ENCODE measurements at places on chromosomes 6 and 20. TPM values are rescaled to one million over a fixed set of nuclear protein-coding genes. Genes with fewer than 3 reads are reported as not detected.

DNA sequence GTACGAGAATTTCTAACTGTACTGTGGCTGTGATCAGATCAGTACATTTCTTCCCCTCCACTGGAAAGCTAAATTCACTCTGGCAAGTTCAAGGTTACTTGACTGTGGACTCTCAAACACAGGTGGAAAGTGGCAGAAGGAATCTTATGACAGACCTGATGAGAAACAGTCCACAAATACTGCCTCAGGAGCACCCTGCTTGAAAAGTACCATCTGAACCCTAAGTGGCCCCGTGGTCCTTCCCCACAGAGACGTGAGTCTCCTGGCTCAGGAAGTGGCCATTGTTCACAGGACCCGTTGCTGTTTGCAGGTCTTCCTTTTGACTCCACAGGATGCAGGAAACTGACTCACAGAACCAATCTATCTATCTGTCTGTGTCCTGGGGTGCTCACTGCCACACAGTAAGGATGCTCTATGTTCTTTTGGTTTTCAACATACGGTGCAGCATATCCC lies 47.5 kb upstream of the NHSL1 start:
- no peak for DNase-seq

FBXL4 gene
- total RNA-seq = 5.3 TPM

DEFB132 gene
- not detected for total RNA-seq

DNA sequence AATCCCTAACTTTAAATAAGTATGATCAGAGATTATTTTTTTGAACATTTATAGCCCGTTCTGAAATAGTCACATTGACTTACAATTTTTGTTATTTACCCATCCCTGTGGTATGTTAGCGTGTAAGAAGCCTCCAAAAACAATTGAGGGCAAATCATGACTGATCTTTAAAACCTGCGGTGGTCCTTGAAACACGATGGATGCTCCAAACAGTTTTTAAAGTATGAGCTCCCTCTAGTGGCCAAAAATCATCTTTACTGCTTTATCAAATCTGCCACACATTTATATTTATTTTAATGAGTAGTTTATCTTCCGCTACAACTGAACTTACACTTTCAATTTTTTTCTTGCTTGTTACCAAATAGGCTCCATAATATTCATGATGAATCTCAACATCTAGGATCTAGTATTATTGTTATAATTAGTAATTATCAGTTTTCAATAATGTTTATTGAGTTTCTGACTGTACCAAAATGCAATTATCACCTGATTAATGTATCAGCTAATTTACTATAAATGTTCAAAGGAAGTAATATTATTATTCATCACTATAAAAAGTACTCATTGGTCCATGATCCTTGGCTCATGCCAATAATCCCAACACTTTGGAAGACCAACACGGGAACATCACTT lies 52.2 kb downstream of the MARCKS start:
- no peak for DNase-seq

DNA sequence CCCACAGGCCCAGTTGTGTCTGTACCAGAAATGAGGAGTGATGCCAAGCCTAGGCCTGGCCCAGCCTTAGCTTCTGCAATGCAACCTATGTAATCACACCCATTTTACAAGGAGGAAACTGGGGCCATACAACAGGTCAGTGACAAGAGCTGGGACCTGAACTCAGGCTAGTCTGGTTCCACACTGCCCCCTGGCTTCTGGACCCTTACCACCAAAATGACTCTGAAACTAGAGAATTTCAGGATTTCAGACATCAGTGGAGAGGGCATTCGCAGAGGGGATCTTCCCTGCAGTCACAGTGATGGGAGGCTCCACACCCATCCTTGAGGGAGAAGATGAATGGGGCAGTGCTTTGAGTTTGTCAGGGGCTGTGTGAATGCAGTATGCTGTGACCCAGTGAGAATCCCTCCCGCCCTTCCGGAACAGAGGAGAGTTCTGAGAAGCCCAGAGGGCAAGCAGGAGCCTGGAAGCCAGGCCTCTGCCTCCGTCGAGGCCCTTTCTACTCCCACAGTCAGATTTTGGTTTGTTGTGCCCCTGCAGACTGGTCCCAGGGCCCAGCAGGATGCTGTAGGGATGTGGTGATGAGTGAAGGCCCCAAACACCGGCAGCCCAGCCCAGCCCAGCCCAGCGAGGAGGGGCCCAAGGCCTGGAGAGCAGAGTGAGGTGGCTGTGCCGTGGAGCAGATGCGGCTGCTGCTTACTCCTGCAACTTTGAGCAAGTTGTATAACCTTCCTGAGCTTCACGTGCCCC lies 48.1 kb upstream of the MYL9 start:
- peak; percentile 60 for DNase-seq

GRCh38 chr6:14811775-14812428 lies 434.0 kb upstream of the JARID2 start:
- DNase-seq = no peak

DNA sequence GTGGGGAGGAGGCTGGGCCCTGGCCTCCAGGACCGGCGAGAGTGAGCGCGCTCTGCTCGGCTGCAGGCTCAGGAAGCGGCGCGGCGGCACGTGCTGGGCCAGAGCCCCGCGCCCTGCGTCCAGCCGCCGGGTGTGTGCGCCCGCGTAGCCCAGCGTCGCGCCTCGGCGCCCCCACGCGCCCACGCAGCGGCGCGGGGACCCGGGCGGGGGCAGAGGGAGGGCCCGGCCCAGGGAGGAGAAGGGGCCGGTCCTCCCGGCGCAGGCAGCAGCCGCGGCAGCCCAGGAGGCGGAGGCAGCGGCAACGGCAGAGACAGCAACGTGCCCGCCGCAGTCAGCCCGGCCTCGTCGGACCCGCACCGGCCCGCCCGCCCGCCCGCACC lies at the start of gene EYA2:
Gene EYA2, plus strand, starts transcription at position 265 of the 380 bp plus-strand sequence. CDS start 95,168 bp downstream, outside the sequence.
- peak; percentile 53 for DNase-seq

GRCh38 chr6:27452496-27452897 lies 20.4 kb downstream of the ZNF184 start:
- no peak for DNase-seq
